ENCODE measurements at places on chromosomes 7 and 10. TPM values are rescaled to one million over a fixed set of nuclear protein-coding genes. Genes with fewer than 3 reads are reported as not detected.

DNA sequence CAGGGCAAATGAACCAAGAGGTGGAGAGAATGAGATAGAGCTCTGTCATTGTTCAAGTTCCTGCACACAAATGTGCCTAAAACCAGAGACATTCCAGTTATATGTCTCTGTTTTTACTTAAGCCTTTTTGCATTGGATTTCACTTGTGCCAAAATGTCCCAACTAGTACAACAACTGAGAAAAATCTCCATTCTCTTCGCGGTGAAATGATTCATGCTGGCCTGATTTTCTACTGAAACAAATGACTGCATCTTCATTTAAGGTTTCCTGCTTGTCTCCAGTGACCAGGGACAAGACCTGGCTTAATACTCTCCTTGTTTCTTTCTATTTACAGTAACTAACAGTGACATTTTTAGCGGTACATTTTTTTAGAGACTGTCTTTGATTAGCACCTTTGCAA is 714.9 kb downstream of the KCNMA1 start:
- no peak for DNase-seq

GRCh38 chr7:109984729-109985128 is 1106.2 kb upstream of the LRRN3 start:
- no peak for DNase-seq

GRCh38 chr7:119964788-119965542 is 308.0 kb upstream of the KCND2 start:
- DNase-seq: no peak

- no peak for DNase-seq
Observed at GRCh38 chr7:154287356-154287755, 235.2 kb downstream of the DPP6 start.

CHN2 gene
- total RNA-seq: 14.4 TPM

CYP26C1 gene
- 0.35 TPM for total RNA-seq

NAT16 gene
- not detected for total RNA-seq
